ENCODE measurements at places on chromosomes 7 and 10.

DNA sequence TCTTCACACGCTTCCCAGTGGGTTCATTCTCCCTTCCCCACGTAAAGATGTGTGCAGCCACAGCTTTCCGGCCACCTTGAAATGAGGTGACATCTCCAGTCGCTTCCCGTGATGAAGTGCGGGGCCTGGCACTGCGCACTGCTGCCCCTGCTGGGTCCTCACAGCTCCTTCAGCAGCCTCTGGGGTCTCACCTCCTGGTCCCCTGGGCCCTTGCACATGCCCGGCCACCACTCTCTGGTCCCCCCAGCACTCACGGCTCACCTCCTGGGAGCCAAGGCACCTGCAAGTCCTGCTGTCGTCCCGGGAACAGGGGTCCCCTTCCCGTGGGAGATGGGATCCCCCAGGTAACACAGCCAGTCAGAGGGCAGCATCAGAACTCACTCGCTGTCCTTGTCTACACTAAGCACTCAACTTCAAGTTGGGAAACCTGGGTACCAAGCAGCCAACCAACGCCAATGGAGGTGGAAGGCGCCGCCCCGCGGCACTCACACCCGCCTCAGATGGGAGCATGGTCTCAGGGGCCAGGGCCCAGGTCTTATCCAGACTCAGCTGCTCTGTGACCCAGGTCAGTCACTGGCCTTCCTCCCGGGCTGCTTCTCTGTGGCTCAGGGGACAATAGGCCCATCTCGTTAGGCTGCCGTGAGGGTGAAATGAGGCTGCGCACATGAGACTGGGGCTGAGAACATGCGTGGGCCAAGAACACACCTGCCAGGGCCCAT lies 176.2 kb downstream of the PTPRN2 start:
- DNase-seq: no peak

- no peak for DNase-seq
These were observed 553.9 kb downstream of the CNTNAP2 start for GRCh38 chr7:146670532-146670931.

- DNase-seq: no peak
These were observed 60.8 kb upstream of the BTRC start for GRCh38 chr10:101293007-101293723.

GRCh38 chr7:156566812-156567549 lies 73.6 kb upstream of the RNF32 start:
- no peak for DNase-seq

- no peak for DNase-seq
These were observed 46.5 kb downstream of the TMEM106B start for GRCh38 chr7:12257582-12257981.

GRCh38 chr10:62384447-62385081 lies 10.4 kb downstream of the ZNF365 start:
- no peak for DNase-seq

GRCh38 chr10:80283536-80284199 lies 5.8 kb downstream of the MAT1A start:
- DNase-seq: no peak

DNA sequence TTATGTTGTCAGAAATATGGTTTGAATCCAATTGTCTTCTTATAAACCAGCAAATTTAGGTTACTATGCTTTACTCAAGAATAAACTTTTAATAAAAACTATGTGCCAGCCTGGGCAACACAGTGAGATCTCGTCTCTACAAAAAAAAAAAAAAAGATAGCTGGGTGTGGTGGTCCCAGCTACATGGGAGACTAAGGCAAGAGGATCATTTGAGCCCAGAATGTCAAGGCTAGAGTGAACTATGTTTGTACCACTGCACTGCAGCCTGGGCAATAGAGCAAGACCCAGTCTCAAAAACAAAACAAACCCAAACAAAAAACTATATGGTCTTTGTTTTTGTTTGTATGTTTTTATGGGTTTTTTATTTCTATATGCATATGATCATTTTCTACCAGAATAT lies 7.5 kb upstream of the ARHGAP12 start:
- DNase-seq: no peak

- DNase-seq: no peak
These were observed 36.4 kb downstream of the CNPY1 start for GRCh38 chr7:155509725-155510551.

DNA sequence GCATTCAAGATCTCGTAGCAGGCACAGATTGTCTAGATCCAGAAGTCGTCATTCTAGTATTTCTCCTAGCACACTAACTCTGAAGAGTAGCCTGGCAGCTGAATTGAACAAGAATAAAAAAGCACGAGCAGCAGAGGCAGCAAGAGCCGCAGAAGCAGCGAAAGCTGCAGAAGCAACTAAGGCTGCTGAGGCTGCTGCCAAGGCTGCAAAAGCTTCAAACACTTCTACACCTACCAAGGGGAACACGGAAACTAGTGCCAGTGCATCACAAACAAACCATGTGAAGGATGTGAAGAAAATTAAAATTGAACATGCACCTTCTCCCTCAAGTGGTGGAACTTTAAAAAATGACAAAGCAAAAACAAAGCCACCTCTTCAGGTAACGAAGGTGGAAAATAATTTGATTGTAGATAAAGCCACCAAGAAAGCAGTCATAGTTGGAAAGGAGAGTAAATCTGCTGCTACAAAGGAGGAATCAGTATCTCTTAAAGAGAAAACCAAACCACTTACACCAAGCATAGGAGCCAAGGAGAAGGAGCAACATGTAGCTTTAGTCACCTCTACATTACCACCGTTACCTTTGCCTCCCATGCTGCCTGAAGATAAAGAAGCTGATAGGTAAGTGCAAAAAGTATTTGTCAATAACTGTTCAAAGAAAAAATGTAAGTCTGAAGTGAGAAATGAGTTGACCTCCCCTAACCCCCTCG lies 37.7 kb downstream of the CDK13 start:
- no peak for DNase-seq

DNA sequence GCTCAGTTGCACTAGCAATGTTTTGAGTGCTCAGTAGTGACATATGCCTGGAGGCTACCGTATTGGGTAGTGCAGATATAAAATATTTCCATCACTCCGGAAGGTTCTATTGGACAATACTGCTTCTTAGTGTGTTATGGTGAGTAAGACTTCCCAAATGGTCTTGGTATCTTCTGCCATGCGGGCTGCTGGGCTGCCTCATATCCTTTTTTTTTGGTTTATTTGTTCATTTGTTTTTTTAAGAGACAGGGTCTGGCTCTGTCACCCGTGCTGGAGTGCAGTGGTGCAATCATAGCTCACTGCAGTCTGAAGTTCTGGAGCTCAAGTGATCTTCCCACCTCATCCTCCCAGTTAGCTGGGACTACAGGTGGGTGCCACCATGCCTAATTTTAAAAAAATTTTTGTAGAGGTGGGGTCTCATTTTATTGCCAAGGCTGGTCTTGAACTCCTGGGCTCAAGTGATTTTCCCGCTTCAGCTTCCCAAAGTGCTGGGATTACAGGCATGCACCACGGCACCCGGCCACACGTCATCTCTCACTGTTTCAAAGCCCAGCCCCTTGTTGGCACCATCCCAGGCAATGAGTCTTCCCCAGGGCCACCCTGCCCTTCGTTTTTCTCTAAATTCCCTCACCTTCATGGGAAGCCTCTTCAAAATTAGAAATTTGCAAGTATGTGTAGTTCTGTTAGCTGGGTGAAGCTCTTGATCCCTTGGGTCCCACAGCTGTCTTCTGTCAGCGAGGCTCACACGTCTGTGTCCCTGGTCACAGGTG lies 111.0 kb upstream of the KLF14 start:
- DNase-seq: no peak

DNA sequence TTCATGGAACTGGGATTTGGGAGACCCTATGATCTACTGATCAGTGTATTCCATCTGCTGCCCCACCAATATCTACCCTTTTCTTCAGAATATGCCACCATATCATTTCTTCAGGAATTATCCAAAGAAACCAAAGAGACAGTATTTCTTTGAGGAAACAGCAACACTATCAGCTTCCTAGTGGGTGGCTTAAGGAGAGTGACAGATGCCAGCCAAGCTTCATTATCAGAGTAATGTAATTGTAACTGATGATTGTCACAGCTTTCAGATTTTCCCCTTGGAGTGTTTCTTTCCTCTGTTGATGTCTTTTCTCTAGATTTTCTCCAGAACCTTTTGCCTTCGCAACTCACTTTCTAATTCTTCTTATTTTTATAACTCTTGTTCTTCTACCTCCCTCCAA lies 934.4 kb upstream of the LRRN3 start:
- DNase-seq: no peak

DNA sequence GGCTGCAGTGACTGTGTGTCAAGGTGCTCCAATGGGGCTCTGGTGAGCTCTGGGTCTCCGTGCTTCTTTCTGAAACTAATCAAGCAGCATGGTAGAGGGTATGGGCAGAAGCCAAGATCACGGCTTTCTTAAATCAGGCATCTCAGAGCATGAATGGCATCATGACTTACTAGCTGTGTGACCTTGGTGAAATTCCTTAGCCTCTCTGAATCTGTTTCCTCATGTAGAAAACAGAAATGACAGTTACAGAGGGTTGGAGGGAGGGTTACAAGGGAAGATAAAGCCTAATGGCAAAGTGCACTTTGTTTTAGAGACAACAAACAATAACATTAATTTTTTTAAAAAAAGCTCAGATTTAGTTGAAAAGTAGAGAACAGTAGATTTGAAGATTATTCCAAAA lies 34.9 kb downstream of the FRMPD2 start:
- DNase-seq: no peak

- DNase-seq: no peak
These were observed 186.8 kb upstream of the CXCL12 start for GRCh38 chr10:44571701-44572100.

- no peak for DNase-seq
These were observed 41.2 kb downstream of the FGFR2 start for GRCh38 chr10:121556918-121557573.

GRCh38 chr7:106793015-106793975 lies 71.8 kb upstream of the PIK3CG start:
- no peak for DNase-seq

GRCh38 chr7:85001495-85002345 lies 185.1 kb downstream of the SEMA3D start:
- no peak for DNase-seq

GRCh38 chr10:101310529-101311184 lies 43.3 kb upstream of the BTRC start:
- no peak for DNase-seq

- DNase-seq: no peak
These were observed 52.6 kb downstream of the PLEKHA8 start for GRCh38 chr7:30080818-30081217.

GRCh38 chr7:16399265-16399831 lies 22.0 kb downstream of the CRPPA start:
- no peak for DNase-seq

DNA sequence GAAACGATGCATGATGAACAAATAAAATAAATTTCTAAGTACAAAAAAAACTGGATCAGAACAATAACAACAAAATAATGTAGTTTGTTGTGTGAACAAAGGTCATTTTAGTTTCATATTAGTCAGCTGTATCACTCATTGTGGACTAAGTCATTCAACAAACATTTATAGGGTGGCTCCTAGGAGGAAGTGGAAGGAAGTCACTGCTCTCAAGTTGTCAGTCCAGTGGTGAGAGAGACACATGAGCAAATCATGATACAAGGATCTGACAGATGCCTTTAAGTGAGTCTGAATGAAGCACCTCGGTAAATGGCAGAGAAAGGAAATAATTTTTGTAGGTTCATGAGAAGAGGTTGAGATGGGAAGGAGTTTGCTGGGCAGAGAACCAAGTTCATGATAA lies 56.8 kb downstream of the EPDR1 start:
- no peak for DNase-seq

Measured in left renal pelvis (tissue), 4 donors.